ENCODE measurements at places on chromosomes 2 and 18.
A peak's percentile ranks its signal among the peaks of the same experiment; 100 is the strongest.

- DNase-seq = no peak
Observed at GRCh38 chr18:49955263-49955662, 141.9 kb upstream of the ACAA2 start.

DNA sequence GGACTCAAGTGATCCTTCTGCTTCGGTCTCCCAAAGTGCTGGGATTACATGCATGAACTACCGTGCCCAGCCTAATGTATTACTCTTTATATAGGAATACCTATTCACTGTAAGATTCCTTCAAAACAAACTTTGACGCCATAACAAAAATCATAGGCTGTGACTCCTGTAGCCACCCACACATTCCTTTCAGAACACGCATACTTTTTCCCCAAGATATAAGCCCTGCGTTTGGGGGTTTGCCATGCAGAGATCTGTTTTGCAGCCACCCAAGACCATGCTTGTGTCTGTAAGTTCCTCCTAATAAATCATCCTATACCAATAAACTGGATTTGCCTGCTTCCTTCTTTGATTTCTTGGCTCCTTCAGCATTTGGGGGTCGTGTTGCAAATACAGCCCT lies 46.0 kb upstream of the STON1 start:
- no peak for DNase-seq

GRCh38 chr18:49019446-49020045 lies 68.8 kb upstream of the SMAD7 start:
- DNase-seq = no peak

- DNase-seq = no peak
Observed at GRCh38 chr2:128347701-128348539, 29.3 kb upstream of the HS6ST1 start.

GRCh38 chr2:81658227-81658626 lies 1353.7 kb upstream of the LRRTM1 start:
- DNase-seq = no peak

- DNase-seq = peak; percentile 15
Observed at GRCh38 chr2:85887566-85888019, 1.2 kb downstream of the ST3GAL5 start.

DNA sequence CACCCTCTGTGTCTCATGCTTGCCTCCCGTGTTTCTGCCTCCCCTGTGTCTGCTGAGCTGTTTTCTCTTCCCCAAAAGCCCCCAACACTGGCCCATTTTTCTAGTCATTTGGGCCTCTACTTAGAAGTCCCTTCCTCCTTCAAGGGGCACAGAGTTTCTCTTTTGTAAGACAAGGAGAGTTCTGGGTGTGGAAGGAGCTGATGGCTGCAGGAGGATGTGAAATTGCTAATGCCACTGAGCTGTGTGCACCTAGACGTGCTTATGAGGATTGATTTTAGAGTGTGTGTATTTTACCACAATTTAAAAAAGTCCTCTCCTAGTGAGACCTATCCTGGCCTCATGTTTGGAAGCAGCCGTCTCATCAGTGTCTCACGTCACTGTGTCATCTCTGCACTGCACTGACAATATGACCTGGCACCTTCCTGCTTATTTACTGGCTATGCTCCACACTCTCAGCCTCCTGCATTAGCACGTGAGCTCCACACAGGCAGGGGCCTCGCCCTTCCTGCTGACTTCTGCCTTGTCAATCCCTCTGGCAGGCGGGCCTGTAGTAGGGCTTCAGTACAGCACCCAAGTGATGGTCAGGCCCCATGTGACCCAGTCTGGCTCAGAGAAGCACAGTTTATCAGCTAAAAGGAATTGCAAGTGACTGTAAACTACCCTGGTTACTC lies 8.0 kb upstream of the MBP start:
- no peak for DNase-seq

- DNase-seq = no peak
Observed at GRCh38 chr2:152097801-152098495, 896 bp downstream of the CACNB4 start.

- no peak for DNase-seq
Observed at GRCh38 chr2:86412007-86412406, 29.2 kb upstream of the KDM3A start.

GRCh38 chr2:134762508-134762907 lies 43.7 kb upstream of the TMEM163 start:
- no peak for DNase-seq

DNA sequence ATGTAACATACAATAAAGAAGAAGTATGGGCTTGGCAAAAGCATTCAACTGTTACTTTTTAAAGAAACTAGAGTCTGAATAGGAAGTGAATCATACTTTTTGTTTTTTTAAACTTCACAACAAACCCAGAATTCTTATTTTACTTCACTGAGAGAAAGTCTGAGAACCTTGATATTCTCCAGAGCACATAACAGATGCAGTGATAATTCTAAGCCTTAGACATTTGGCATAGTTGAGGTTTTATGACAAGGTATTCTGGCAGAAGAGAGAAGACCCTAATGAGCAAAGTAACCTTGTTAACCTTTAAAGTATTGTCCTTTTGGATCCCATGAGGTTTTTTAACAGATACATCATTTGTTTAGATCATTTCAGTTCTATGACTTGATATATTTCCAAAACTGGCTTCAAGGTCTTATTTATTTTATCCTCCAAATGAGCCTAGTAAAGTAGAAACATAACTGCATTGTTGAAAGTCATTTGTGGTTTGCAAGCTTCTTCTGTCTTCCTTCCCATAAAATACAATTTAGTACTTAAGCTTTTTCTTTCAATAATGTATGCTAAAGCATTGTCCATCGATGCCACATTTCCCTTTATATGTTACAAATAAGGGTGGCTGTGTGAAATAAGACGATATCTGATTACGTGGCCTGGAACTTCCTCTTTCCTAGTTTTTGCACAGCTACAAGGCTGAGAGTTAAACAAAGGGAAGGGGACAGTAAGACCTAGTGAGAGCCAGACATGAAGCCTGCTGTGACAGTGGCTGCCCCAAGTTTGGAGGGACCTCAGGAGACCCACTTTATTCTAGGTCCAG lies 86.1 kb upstream of the ITPRID2 start:
- peak; percentile 92 for DNase-seq
